AG04449 (cell line): ENCODE measurements at places on chromosomes 12 and 14.

DNA sequence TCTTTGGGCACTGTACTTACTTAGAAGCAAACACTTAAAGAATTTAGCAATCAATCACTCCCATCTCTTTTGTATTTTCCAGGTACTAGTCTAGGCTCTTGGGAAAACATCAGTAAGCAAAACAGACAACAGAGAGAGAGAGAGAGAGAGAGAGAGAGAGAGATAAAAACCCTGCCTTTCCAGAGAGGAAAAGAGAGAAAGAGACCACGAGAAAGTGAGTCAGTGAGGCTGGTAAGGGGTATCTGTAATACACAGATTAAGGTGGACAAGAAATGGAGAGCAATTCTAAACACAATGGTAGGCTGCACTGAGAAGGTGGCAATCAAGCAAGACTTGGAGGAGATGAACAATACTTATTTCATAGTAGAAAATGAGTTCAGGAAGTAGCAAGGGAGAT is 119.9 kb upstream of the OVCH1 start:
- no peak for DNase-seq

DNA sequence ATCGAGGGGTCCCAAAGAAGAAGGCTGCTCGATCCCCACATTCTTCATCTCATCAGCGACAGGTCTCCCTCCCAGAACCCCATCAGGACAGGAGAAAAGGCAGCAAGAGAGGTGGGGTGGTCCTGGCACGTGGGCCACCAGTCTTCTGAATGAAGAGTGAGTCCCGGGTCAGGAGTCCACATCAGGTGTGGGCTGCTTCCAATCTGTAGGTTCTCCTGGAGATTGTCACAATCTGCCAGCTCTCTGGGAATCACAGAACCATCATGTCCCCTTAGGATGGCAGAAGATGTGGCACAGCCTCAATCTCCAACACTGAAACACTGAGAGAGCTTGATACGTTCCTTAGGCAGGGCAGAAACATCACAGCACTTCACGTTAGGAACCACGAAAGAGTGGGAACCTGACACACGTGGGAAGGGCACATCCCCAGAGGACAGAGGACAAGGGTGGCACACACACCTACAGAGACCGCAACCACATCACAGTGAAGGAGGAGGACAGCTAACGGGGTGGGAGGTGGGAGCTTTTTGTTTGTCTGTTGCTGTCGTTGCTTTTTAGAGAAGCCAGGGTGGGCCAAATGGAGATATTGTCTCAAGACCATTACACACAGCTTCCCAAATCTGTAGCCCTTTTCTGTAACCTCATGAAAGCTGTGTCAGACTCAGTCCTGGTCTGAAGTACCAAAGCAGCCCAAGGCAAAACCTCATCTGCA is 284.5 kb downstream of the DPF3 start:
- no peak for DNase-seq

- no peak for DNase-seq
Observed at GRCh38 chr12:95393191-95393790, 80.7 kb upstream of the METAP2 start.

DNA sequence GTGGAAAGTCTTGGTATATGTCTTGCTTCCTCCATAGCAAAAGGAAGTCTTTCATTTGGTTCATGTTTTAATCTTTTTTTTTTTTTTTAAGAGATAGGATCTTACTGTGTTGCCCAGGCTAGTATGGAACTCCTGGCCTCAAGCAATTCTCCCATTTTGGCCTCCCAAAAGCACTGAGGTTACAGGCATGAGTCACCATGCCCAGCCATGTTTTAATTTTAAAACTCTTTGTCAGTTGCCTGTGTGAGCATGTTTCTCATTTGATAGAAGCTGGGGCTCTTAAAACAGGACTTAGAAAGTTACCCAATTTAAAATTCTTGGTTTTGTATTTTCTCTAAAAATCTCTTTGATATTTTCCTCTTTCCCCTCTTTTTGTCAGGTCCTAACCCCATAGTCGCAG is 45.0 kb upstream of the REP15 start:
- DNase-seq = no peak

DNA sequence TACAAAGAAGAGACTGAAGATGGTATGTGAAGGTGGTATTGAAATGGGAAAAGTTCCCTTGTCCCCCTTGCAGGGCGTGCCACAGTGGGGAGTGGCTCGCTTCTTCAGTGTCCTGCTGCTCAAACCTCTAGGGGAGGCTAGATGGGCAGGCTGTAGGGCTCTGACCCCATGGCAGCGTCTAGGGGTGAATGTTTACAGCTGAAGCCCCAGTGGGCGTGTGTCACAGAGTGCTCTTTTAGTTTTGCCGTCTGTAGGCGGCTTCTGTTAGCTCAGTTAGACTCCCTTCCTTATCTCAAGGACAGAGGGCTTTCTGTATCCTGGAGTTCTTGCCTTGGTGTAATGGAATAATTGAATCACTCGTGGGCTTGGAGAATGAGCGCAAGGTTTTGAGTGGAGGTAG is 266.2 kb downstream of the RAD51B start:
- DNase-seq = no peak

DNA sequence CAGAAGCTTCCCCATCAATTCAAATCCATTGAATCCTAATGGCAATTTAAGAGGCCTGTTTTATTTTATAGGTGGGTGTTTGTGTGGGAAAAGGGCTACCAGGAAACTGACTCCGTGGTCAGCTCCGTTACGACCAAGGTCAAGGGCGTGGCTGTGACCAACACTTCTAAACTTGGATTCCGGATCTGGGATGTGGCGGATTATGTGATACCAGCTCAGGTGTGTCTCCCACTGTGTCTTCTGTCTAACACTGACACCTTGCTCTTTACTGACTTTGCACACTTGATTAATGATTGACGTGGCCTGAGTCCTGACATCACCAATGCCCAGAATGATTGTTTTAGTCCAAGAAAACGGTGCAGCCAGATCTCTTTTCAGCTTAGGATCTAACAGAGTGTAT is 7.1 kb downstream of the P2RX4 start:
- no peak for DNase-seq

DNA sequence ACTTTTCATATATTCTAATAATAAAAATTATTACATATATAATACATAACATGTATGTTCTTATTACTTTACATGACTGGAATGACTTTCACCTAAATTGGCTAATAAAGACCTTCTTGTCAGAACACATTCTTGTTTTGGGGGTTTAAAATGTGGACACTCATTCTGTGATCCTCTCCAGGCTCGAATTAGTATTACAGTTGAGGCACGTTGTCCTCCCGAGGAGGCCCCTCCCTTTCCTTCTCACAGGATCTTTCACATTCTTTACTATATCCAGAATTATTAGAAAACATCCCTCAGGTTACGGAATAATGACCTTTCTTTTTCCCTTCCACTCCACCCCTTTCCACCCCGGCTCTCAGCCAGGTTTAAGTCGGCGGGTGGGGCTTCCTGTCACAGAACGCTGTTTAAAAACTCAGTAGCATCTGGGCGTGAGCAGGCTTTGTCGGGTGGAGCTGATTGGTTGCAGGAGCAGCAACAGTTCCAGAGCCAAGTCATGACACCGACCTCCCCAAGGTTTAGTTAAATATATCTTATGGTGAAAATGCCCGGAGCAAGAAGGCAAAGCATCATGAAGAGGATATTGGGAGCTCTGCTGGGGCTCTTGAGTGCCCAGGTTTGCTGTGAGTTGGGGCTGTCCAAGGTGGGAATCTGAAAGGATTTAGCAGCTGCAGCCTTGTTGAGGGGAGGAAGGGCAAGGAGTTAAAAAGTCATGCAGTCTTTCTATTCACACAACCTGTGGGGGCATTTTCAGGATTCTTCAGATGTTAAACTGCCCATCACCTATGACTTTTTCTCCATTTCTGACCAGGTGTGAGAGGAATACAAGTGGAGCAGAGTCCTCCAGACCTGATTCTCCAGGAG is 396.7 kb upstream of the OR4E1 start:
- no peak for DNase-seq

DNA sequence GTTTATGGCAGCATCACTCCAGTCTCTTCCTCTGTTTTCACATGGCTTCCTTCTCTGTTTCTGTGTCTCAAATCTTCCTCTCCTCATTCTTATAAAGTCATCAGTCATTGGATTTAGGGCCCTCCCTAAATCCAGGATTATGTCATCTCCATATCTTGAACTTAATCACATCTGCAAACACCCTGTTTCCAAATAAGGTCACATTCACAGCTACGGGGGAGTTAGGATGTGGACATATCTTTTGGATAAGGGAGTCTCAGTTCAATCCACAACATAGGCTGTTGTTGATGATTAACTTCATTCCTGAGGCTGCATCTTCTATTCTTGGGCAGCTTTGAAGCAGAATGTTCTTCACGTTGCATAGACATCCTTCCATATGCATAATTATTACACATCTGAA is 40.3 kb upstream of the NTF3 start:
- DNase-seq = peak; percentile 26

DNA sequence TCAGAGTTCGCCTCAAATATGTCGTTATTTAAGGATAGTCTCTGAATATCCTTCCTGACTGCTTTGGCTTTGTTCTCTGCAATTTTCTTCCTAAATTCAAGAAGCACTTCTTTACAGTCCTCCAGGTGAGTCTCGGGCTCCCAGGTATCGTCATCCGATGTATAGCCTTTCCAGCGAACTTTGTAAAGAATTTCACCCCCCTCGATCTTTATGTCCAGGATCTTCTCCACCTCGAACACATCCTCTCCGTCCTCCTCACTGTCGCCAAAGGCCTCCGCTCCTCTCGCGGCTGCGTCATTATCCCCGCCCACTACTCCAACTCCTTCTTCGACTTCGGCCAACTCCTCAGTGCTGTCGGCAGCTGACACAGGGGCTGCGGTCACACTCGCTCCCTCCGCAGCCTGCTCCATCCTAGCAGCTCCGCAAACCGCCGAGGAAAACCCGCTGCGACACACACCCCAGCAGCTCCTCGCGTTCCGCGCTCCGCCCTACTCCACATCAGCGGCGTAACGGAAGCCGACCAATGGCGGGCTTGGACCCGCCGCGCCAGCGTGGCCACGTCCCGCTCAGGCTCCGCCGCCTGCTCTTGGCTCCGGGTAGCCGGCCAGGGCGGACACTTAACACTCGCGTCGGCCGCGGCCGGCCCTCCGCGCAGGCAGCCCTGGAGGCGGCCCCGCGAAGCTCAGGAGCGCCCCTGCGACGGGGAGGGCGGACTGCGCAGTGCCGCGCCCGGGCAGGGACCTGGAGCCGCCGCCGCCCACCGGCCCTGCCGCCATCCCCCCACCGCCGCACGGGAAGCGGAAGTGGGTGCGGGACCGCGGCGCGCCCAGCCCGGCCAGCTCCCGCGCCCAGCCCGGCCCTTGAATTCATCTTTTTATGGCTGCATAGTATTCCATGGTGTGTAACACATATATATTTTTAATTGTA is 4.1 kb downstream of the CD163L1 start:
- DNase-seq = no peak

GRCh38 chr14:79709573-79709972 is 501.7 kb downstream of the DIO2 start:
- DNase-seq = no peak

DNA sequence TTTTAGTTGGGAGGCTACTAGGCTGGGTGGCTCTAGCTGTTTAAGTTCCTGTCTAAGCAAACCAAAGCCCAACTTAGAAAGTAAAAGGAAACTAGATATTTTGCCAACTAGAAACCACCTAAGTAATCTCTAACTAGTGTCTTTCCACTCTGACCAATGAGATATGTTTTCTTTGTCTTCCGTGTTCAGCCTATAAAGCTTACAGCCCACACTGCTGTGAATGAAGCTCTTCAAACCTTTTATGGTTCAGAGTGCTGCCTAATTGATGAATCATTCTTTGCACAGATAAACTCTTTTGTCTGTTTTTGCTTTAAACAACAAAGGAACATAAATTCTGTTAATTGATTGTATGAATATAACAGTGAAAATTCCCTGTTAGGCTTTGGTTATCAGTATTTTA is 66.1 kb downstream of the FUT8 start:
- DNase-seq = no peak

- no peak for DNase-seq
Observed at GRCh38 chr14:99955826-99956455, 109.3 kb upstream of the EVL start.

GRCh38 chr14:69052181-69052601 is 73.1 kb upstream of the ACTN1 start:
- DNase-seq = no peak

DNA sequence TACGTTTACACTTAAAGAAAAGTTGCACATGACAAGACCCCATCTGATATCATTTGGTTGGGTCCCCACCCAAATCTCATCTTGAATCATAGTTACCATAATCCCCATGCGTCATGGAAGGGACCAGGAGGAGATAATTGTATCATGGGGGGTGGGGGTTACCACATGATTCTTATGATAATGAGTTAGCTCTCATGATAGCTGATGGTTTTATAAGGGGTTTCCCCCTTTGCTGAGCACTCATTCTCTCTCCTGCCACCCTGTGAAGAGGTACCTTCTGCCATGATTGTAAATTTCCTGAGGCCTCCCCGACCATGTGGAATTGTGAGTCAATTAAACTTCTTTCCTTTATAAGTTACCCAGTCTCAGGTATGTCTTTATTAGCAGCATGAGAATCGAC is 60.3 kb downstream of the PHLDA1 start:
- no peak for DNase-seq
